ENCODE measurements at places on chromosomes 2 and 18.
A peak's percentile ranks its signal among the peaks of the same experiment; 100 is the strongest.

- no peak for DNase-seq
Measured at GRCh38 chr2:107093426-107093957, 207.5 kb upstream of the ST6GAL2 start.

GRCh38 chr2:8837795-8838140 lies 355 bp upstream of the KIDINS220 start:
- DNase-seq = no peak

GRCh38 chr18:44744161-44745121 lies 63.8 kb downstream of the SETBP1 start:
- DNase-seq = no peak

- DNase-seq = no peak
Measured at GRCh38 chr18:79797518-79798345, at the start of gene KCNG2. KCNG2 (plus strand) TSS chr18:79797938; CDS start chr18:79863668, 65,730 bp downstream.

DNA sequence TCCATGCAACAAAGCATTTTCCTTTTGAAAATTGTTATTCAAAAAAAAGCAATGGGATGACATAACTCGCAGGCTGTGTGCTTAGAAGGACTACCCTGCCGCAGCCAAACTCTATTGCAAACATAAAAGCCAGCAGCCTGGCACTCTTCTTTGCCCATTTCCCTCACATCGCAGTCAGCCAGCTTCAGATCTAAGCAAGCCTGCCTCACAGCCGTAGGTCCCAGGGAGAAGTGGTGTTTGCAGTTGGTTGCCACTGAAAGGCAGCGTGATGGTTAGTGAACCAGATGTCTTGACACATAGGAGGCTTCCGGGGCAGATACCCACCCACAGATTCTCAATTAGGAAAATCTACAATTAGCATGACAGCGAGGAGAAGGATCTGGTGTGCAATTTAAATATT lies 655.2 kb downstream of the RNF144A start:
- DNase-seq = no peak

- DNase-seq = no peak
Measured at GRCh38 chr2:120868366-120868765, 132.7 kb downstream of the GLI2 start.

DNA sequence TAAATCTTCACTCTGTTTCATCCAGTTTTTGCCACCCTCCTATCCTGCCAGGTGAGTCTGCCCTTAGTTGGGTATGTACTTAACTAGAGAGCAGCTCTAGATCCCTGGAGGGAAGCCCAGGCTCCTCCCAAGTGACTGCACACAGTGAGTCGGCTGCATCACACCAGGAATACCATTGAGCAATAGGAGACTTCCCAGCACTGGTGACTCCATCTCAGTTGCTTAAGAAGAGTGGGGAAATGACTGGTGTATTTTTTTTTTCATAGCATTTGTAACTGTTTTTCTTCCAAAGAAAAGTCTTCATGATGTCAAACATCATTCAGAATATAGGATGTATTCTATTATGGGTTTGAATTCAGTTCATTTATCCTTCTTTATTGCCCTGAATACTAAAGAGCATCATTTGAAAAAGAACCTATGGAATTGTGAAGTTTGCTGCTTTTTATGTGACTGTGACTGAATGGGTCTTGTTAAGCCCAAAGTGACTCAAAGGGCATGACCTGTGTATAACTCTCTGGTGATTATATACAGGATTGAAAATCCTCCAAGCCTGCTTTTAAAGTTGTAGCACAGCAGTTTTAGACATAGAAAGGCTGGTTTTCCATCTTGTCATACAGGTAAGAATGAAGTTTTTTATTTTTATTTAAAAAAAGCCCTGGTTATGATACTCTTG lies 84.3 kb downstream of the MAP3K20 start:
- peak; percentile 97 for DNase-seq

- DNase-seq = no peak
Measured at GRCh38 chr2:215830304-215830703, 183.0 kb downstream of the MREG start.

DNA sequence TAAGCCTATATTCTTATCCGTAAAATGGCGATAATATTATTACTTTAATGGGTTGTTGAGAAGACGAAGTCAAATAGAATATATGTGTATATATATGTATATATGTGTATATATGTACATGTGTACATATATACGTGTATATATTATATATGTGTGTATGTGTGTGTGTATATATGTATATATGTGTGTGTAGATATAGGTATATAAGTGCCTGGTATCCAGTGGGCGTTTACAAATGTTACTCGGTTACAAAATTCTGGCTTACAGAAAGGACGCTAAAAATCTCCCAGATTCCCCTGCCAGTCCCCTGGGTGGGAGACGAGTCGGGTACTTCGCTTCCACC lies 295 bp upstream of the MTX2 start:
- DNase-seq = no peak

- no peak for DNase-seq
Measured at GRCh38 chr2:174788291-174788929, 24.1 kb upstream of the CHRNA1 start.

DNA sequence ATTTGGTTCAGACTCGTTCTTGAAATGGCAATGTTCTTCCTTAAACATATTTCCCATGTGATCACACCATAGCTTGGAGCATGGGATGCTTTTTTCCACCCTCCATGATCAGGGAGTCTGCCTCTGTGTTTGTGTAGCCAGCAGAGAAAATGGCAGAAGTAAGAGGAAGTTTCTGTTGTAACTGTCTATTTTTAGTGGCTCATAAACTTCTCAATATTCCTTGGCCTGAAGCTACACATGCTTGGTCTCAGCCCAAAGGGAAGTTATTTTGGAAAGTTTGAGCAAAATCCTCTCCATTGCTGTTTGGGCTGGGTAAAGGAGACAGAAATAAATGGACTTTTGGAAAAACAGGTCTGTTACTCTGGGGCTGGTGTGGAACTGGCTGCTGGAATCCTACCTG lies 33.4 kb upstream of the ITGA6 start:
- no peak for DNase-seq

DNA sequence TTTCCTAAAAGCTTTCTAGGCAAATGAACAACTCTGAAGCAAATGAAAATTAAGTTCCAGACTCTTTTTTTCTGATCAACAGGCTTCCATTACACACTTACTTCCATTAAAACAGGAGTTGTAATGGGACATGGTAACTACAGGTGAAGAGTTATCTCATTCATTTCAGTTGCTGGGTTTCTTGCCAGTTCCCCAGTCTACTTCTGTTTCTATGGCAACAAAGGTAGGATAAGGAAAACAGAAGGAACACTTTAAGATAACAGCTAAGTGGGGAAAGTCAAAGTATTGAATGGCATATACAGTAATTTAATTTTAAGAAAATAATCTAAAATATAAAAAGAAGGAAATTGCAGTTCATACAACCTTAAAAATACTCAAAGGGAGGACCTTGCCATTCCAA lies 25.1 kb downstream of the BAZ2B start:
- DNase-seq = no peak

DNA sequence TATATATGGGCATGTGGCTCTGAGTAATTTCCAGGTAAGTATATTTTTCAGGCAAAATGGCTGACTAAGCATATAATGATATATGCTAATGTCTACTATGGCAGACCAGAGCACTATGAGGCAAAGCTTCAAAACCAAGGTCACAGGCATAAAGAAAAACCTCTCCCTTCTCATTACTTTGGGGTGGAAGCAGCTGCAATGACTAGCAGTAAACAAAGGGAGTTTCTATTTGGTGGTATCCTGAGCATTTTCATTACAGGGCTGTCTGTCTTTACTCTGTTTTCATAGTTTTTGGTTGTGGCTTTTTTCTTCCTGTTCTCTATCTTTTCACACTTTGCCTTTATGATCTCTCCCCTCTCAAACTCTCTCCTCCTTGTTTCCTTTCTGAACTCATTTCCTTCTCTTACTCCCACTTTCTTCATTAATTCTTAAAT lies 15.6 kb downstream of the PDE6D start:
- no peak for DNase-seq

DNA sequence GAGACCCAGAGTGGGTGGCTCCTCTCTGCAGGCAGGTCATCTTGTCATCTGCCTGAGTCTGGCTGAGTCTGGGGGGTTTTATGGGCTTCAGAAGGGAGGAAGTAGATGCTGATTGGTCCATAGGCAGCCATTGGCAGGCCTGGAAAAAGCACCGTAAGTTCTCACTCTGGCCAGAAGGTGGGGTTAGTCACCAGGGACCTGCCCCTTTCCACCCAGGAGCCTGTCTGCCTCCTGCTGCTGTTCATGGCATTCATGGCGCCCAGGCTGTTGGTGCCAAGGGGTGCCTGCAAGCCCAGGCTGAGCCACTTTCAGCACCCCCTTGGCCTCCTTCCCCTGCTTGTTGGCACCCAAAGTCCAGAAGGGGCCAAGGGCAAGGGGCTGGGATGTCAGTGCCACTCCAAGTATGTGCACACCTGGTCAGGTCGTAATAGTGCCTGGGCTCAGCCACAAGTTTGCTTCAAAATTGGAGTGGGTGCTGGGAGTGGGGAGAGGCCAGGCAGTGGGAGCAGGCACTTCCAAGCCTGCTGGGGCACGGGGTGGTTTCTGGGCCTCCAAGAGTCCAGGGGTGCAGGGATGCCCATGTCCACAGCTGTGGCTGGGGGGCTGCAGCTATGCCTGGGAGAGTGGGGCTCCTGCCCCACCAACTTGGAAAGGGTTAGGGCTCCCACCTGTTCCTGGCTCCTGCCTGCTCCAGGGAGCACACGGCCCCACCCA lies 178.1 kb downstream of the FAM210A start:
- no peak for DNase-seq

- no peak for DNase-seq
Measured at GRCh38 chr2:46062637-46063412, 234.4 kb upstream of the EPAS1 start.

DNA sequence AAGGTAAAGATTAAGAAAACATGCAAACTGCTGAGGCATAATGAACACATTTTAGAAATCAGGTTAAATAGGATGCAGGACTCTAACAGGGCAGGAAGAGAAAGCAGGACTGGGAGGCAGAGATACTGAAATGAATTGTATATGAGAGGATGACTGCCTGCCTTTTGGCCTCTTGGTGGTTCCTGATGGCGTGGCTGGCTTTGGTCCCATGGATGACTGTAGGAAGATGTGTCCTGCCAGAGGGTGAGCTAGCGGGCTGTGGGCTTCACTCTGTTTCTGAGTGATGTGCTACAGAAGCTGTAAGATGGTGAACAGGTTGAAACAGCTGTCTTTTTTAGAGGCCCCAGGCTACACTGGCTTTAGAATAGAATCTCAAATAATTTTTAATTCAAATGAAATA lies 517.0 kb downstream of the SLC4A3 start:
- no peak for DNase-seq

DNA sequence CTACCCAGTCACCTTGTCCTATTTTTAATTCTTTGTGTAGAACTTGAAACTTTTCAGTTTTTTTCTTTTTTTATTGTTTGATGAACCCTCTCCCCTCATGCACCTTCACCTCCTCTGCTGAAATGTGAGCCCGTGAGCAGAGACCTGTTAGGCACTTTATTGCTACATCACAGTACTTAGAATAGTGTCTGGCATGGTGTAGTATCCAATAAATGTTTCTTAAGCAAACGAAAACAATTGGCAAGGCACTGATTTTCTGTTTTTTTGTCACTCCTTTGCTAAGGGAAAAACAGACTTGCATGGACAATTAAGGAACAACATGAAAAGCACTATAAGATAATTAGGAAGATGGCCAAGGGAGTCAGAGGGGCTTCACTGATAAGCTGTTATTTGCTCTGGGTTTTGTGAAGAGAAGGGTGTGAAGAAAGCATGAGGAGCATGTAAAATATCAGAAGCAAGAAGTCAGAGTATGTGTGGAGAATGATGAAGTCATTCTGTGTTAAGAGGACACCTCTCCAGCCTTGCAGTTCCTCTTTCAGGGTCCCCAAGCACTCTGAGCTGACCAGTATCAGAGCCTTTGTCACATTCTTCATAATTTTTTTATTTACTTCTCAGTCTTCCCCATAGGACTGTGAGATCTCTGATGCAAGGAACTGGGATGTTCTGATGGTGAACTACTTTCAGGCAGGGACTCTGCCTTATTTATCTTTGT lies 99.7 kb upstream of the CAVIN2 start:
- DNase-seq = no peak

GRCh38 chr2:237585590-237586221 lies 4.8 kb downstream of the RAB17 start:
- DNase-seq = no peak

- no peak for DNase-seq
Measured at GRCh38 chr2:47297767-47298425, 105.1 kb upstream of the MSH2 start.

- DNase-seq = no peak
Measured at GRCh38 chr2:238994876-238995275, 147.0 kb downstream of the TWIST2 start.

GRCh38 chr18:78998371-78999071 lies 18.9 kb downstream of the SALL3 start:
- DNase-seq = no peak

DNA sequence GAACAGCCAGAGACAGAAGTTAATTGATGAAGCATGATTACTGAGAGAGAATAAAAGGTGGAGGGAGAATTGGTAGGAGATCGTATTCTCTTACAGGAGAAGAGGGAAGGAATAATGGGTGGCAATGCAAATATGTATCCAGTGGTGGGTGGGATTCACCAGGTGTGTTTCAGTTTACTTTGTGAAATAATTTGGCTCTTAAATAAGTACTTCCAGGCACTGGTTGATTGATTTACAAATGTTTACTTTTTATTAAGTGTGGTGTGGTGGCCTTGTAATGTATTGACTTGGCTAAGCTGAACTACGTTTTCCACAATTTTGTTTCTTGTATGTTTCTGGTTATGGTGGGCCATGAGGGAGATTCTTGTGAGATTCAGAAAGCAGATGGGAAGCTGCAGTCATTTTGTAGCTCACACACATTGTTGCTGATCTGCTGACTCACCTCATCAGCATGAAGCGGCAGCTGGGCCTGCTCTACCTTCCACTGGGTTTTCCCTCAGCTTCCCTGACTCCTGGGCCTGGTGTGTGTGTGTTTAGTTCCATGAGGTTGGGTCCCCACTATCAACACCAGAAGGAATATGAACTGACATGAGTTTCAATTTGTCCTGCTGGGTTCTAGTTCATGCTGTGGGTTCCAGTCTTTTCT lies 32.6 kb downstream of the MYL12B start:
- DNase-seq = no peak

DNA sequence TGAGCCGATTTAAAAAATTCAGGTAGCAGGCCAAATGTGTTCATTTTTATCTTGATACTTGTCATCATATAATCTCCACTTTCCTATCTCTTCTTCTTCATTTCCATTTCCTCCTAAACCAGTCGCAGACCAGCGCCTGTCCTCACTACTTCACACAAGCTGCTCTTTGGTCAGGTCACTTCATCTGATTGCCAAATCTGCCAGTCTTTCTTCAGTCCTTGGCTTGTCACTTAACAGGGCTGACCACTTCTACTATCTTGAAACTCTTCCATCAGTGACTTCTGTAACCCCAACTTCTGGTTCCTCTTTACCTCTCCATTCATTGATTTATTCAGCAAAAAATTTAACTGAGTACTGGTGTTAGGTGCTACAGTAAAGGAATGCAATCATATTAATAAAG lies 18.0 kb upstream of the SPRED2 start:
- DNase-seq = no peak

DNA sequence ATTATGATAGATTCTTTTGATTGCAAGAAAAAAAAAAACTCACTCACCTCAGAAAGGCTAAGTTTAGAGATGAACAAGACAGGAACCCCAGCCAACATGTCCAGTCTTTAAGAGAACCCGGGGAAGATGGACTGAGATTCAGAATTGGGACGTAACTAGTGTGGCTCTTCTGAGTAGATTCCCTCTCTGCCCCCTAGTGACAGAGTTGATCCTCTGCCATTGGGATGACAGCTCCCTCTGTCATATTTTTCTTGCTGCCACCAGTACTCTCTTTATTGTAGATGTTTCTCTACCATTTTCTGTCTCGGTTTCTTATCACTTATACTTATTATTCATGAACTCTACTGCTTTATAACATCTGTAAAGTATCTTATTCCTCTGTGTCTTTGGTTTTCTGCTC lies 77.7 kb downstream of the GULP1 start:
- no peak for DNase-seq

- DNase-seq = no peak
Measured at GRCh38 chr18:33495278-33495677, 54.8 kb upstream of the CCDC178 start.
